ENCODE measurements at places on chromosomes 11 and 22.

- no peak for DNase-seq
Measured at GRCh38 chr11:31295308-31295707, 74.2 kb downstream of the DCDC1 start.

DNA sequence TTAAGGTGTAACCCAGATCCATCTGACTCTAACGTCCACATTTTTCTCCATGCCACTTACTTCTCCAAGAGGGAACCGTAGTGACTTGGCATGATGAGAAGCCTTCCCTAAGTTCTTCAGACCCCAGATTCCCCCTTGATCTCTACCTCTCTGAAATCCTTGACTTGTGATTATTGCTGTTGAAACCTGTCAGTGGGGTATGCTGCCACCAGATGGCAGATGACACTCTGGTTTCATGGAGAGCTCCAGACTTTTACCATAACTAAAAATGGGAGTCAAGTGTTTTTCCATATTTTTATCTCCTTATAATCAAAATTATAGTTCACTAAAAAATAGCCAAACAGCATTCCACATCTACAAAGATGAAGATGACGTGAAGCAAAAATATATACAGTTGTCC is 504.2 kb downstream of the SOX6 start:
- DNase-seq: no peak

- peak; percentile 97 for DNase-seq
Measured at GRCh38 chr11:114162719-114163123, 103.2 kb downstream of the ZBTB16 start.

- peak; percentile 85 for DNase-seq
Measured at GRCh38 chr11:1336836-1337646, 27.6 kb upstream of the TOLLIP start.

DNA sequence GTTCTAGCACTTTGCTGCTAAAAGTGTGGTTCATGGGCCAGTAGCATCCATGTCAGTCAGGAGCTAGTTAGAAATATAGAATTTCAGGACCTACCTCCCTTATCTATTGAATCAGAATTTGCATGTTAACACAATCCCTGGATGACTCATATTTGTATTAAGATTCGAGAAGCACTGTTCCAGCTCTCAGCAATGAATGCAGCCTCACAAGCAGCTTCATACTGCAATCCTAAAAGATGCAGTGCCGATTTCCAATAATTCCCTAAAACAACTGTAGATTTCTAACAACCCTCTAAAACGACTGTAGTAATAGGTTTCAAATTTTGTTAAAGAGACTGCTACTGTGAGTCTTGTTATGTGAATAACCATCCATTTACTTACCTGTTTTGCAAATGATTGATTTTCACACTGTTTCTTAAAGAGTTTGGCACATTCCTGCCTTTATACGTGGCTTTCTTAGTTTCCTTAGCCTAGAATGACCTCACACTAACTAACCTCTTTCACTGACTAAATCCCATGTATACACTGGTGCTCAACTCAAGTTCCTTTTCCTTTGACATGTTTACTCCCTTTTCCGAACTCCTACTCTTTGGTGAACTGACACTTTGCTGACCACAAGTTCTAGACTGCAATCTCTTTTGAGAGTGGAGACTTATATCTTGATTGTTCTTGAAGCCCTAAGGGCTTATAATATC is 511.8 kb downstream of the METTL15 start:
- no peak for DNase-seq

- no peak for DNase-seq
Measured at GRCh38 chr11:128464878-128465450, 122.4 kb downstream of the ETS1 start.

DNA sequence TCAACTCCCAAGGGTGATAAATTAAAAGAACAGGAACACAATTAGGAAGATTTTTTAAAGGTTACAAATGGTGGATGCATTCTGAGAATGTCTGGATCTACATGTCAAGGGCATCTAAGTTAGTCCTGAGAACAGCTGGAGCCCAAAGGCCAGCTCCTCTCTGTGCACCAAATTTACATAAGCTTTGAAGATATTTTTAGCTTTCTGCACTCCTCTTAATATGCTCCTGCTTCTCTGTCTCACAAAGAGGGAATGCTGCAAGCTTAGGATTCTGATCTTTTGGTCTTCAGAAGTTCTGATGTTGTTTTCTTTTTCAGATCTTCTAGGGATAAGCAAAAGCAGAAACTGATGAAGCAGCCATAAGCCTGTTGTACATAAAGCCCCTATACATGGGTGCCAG is 309.8 kb upstream of the NCAM1 start:
- no peak for DNase-seq

- DNase-seq: no peak
Measured at GRCh38 chr11:122322329-122322728, 206.3 kb upstream of the BLID start.

- DNase-seq: no peak
Measured at GRCh38 chr11:32090545-32091370, at the start of gene RCN1. Gene RCN1, plus strand, starts transcription at chr11:32091074. Its CDS starts 123 bp downstream, at chr11:32091197.

DNA sequence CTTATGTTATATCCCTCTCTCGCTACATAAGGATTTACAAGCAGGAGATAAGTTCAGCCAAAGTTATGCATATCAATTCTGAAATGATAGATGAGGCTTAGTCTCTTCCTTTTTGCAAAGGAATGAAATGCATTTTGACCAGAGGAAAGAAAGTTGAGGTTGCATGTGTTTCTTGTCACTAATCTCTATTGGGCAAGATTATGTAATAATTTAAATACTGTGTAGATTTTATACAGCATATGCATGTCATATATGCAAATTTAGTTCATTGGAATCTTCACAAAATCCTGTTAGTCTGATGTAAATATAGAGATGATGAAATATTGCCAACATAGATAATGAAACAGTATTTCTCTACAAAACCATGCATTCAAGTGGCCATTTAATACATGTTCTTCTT is 858.7 kb upstream of the RAG2 start:
- no peak for DNase-seq

- no peak for DNase-seq
Measured at GRCh38 chr11:123718469-123718868, 23.0 kb downstream of the ZNF202 start.

DNA sequence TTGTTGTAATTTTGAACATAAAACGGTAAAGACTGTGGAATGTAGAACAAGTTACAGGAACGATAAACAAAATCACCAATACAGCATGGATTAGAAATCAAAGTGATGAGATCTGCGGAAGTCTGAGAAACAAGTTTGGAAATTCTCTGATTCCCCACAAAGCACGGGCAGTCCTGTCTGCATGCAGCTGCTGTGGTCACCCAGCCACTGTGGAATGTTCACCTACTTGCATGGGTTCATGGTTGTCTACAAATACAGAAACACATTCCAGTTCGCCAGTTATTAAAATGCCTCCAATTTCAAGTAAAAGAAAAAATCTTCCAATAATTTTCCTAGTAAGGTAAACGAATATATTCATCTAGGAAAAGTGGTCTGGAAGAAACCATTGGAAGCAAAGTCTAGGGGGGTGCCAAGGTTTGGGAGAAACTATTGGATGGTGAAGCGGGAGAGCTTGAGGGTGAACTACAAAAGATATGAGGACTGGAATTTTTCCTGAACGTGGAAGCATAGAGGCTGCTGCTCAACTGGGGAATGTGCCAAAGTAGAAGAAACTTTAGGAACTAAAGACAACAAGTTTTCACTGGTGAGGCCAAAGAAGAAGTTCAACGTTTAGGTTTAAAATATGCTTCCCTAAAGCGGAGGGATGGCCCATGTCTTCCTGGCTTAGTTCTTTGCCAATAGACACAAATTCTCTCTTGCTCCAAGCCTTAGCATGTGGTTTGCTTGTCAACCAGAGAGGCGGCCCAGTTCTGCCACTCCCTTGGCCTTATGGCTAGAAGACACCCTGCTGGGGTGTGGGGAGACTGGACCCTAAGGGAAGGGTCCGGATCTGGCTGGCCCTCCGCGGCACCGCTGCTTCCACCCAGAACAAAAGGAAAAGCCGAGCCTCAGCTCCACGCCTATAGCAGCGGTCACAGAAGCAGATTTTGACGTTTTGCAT is 70.2 kb downstream of the CTTN start:
- no peak for DNase-seq

DNA sequence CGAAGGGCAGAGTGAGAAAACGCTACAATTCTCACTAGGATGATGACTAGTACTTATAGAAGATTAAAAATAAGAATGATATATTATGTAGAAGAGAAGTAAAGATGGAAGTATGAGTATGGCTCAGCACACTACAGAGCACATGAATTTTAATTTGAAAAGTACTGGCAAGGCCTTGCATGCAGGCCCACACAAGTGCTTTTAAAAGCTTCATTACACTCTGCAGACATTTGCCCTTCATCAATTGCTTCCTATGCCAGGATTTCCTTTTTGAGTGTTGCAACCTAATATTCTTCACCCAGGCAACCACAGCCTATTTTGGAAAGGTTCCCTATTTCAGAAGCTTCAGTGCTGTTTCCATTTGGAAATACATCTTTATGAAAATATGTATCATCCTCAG is 81.1 kb downstream of the LARGE2 start:
- no peak for DNase-seq

DNA sequence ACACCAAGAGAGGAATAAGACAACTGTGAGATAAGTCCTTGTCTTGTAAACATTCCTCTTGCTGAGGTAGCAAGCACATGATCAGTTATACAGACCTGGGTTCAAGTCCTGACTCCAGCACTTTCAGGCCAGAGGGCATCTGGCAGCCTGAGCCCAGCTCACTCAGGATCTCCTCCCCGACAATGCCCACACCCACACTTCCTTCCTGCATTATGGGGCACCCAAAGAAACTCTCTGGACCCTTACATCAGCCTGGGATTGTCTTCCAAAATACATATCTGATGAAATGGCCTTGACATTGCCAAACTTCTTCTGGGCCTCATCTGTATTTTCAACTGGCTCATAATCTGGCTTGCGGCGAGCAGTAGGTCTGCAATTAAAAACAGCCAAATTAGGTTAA is 48.6 kb downstream of the ARFGAP3 start:
- no peak for DNase-seq

- DNase-seq: no peak
Measured at GRCh38 chr11:59643390-59643789, 25.4 kb downstream of the PATL1 start.

DNA sequence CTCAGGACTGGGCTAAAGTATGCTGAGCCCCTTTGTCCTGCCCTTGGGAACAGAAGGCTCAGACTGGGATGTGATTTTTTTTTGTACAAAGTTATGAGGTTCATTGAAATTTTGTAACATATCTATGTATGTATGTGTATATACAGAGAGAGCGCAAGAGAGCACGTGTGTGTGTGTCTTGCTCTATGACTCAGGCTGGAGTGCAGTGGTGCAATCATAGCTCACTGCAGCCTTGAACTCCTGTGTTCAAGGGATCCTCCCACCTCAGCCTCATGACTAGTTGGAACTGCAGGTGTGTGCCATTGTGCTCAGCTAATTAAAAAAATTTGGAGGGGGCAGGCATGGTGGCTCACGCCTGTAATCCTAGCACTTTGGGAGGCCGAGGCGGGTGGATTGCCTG is 5.7 kb downstream of the TMEM25 start:
- DNase-seq: no peak

- DNase-seq: no peak
Measured at GRCh38 chr22:37290737-37291136, 8.4 kb downstream of the CYTH4 start.

- DNase-seq: no peak
Measured at GRCh38 chr11:57103899-57104605, 77.7 kb upstream of the LRRC55 start.

- DNase-seq: no peak
Measured at GRCh38 chr11:31437742-31438435, 68.2 kb downstream of the DNAJC24 start.

GRCh38 chr11:74592063-74592440 is 330 bp upstream of the POLD3 start:
- DNase-seq: no peak

- DNase-seq: peak; percentile 78
Measured at GRCh38 chr11:84720706-84721402, 906.3 kb downstream of the DLG2 start.

GRCh38 chr22:46894081-46894671 is 131.7 kb downstream of the TBC1D22A start:
- no peak for DNase-seq

DNA sequence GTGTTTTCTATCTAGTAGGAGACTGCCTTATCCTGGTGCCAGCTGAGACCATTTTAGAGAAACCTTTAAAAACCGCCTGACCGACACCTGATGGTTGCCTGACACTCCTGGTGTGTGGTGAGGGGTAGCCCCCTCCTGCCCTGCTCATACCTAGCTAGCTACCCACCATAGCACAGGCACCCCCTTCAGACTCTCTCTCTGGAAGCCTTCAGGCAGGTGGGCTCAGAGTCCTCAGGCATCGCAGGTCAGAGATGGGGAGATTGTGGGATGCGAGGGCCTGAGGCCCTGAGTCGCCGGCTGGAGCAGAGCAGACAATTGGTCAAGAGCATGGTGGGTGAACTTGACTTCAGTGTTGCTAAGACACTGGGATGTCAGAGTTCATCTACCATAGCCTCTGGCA is 424.6 kb downstream of the BRD1 start:
- peak; percentile 19 for DNase-seq

- DNase-seq: no peak
Measured at GRCh38 chr22:42742940-42743339, 22.3 kb upstream of the A4GALT start.

GRCh38 chr22:10781571-10782403 is 4746.2 kb upstream of the OR11H1 start:
- no peak for DNase-seq

GRCh38 chr11:43575913-43576310 is 104.6 kb upstream of the HSD17B12 start:
- DNase-seq: no peak

- no peak for DNase-seq
Measured at GRCh38 chr11:69018924-69019323, 5.9 kb upstream of the MRGPRF start.

DNA sequence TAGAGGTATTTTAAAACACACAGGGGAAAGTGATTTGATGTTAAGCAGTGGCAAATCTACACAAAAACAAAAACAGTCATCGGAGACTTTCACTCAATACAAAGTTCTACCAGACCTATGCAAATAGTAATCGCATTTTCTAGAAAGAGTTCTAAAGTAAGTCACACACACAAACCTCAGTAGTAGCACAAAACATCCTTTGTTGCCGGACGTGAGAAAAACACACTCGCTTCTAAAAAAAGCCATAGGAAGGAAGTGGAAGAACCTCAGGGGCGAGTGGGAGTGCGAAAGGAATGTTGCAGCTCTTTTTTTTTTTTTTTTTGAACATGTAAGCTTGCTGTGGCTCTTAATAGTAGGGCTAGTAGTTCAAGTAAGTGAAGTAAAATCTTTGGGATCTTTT is 88.9 kb downstream of the MAML2 start:
- no peak for DNase-seq

- no peak for DNase-seq
Measured at GRCh38 chr11:12134236-12134585, 23.8 kb downstream of the MICAL2 start.
